ENCODE measurements at places on chromosomes 2 and 18.

- no peak for DNase-seq
These were observed 86.9 kb downstream of the KCTD1 start for GRCh38 chr18:26461405-26461804.

- DNase-seq, result no peak
These were observed 109.5 kb downstream of the SP3 start for GRCh38 chr2:173855661-173856060.

- no peak for DNase-seq
These were observed 2.2 kb downstream of the EMILIN1 start for GRCh38 chr2:27080603-27080936.

GRCh38 chr18:77737405-77737804, 487.8 kb downstream of the GALR1 start:
- peak; percentile 2 for DNase-seq

- DNase-seq, result peak; percentile 52
These were observed 229.1 kb upstream of the SLC14A2 start for GRCh38 chr18:45386041-45386655.

- DNase-seq, result no peak
These were observed 448.3 kb downstream of the CDH2 start for GRCh38 chr18:27728659-27729058.

DNA sequence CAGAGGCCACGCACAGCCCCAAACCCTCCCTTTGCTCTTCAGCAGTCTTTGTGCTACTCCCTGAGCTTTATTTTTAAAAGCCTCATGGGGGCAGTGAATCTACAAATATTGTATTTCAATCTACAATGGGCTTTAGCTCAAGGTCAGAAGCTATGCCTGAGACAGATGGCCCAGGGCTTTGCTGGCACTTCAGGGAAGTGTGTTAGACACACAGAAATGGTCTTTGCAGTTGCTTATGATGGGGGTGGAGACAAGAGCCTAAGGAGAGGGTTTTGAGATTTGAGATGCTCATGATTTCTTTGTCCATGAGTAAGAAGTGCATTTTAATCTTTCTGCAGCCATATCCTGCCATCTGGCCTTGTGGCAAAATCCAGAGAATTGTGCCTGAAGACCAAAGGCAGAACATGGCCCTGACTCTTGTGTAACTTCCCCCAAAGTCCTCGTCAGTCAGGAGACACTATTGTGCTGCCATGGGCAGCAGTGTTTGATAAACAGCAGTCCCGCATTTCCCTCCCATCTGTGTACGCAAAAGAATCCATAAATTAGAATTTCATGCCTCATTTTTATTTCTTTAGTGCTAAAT, 92.6 kb downstream of the VAPA start:
- no peak for DNase-seq

DNA sequence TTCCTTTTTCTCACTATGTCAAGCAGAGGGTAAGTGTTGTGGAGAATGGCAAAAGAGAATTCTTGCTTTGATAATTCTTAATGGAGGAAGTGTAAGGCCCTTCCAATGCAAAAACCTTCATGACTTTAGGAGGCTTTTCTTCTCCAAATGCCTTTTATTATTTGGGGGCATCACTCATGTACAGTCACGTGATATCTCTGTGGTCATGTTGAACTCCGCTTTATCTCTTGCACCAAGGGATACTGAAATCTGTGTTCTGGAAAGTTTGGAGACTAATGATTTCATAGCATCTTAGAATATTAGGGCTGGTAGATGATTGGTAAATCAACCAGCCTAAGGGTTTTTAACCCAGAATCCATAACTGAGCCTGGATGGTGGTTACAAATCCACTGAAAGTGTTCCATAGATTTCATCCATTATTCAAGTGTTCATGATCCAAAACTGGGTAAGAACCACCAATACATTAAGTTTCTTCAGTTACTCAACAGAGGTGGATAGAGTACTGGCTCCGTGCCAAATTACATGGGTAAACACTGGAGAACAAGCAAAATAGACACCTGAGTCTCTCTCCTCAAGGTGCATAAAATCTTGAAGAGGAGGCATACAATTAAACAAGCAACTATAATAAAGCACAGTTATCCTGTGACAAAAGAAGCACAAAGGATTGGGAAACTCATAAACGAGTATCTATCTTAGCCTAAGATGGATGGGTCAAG, 169.6 kb upstream of the EPHA4 start:
- DNase-seq, result no peak

- peak; percentile 7 for DNase-seq
These were observed 209.4 kb upstream of the TRIB2 start for GRCh38 chr2:12507295-12507694.

DNA sequence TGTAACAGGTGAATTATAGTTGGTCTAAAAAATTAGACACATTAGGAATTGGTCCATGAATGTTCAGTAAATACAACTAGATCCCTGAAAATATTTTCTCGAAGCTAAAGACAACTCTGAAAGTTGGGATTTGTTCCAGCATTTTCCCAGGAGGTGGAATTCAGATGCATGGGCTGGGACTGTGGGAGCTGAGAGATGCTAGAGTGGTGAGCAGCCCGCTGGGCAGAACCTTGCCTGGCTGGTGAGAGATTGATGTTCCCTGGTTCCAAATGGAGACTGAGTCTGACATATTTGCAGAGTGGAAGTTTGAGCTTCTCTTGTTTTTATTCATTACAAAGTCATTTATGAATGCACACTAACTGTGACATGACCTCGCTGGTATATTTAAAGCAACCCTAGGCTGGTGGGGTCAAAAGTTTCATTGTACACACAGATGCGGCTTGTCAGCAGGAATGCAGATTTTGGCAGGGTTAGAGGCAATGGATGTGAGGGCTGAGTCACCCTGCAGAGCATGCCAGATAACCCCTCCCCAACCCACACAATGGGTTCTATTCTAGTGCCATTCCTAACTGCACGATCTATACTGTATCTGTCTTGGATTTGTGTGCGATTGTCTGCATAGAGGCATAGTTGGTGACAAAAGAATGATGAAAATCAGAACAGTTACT, 23.5 kb upstream of the TMEM178A start:
- no peak for DNase-seq

GRCh38 chr2:168375195-168375798, 80.8 kb upstream of the CERS6 start:
- DNase-seq, result no peak

GRCh38 chr2:129347486-129348217, 631.8 kb upstream of the RAB6C start:
- no peak for DNase-seq

DNA sequence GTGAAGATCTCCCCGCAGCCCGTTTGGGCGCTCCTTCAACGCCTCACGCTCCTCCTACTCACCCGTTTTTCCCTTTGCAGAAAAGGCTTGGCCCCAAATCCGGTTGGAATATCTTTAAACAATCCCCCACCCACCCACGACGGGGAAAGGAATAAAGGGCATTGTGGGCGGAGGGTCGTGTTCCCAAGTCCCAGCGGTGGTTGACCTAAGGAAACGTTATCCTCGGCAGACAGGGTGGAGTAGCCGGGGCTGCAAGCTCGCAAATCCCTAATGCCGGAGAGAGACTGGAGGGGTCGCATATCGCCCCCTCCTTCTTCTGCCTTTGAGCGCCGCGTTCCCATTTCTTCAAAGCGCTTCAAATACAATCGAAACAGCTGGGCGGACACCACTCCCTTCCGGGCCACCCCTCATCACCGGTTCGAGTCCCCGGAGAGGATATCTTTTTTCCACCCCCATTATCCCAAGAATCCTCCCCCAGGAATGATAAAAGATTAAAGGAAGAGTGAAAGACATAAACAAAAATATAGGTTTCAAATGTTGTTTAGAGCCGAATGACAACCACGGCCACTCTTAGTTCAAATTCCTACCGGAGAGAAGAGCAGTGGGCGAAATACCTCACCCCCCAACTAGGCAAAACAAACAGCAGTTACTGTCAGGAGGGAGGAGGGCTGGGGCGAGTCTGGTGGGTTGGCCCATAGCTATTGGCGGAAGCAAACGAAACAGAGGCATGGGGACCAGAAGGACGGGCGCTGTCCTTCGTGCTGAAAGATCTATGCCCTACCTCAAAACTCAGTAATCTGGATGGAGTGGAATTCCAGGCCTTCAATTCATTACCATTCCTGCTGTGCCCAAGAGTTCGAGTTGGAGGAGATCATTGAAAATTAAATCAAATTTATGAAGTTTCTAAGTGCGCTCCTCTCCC, 2.8 kb upstream of the GAD1 start:
- DNase-seq, result no peak

DNA sequence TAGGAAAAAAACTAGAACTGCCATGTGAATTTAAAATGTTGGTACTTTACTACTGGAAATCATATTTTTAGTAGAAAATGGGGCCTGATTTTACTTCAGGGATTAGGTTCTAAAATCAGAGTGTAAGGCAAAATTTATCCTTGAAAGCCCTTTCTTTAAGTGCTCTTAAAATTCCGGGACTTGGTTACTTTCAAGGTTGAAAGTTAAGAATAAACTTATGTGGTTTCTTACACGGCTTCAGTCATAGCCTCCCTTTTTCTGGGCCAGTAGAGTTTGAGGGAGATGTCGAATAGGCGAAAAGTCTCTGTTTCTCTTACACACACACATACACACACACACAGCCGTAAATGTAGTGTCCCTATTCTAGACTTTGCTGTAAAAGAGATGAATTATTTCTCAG, 13.1 kb downstream of the KCNE4 start:
- DNase-seq, result no peak

- no peak for DNase-seq
These were observed 242.4 kb downstream of the KLHL29 start for GRCh38 chr2:23627236-23628009.

DNA sequence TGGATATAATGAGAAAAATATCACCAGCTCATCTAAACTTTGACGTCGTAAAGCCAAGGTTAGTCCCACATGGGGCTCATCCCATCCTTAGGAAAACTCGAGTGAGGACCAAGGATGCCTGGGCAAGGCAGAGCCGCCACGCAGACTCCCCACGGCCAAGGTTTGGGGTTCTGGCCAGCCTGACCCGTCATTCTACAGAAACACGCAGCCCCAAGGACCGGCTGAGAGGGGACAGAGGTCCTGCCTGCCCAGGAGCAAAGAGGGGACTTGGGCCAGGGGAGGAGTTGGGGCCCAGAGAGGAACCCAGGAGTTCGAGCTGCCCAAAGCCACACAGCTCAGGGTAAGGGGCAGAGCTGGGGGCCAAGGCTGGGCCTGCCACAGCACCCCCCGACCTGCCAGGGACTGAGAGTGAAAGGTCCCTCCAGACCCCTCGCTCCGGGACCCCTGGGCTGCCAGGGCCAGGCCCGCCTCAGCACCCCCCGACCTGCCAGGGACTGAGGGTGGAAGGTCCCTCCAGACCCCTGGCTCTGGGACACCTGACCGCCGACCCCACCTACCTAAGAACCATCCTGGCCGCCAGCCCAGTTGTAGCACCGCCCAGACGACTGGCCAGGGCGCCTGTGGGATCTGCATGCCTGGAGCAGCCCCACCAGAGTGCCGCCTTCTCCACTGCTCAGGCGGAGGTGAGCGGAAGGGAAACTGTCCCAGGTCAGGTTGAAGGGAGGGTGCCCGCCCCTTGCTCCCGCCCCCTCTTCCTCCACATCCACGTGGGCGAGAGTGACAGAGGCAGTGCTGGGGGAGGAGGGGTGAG, at the start of gene PDCD1:
Gene PDCD1 (minus strand): TSS at position 689 of the 811 bp plus-strand sequence. CDS start 56 bp downstream, at position 633.
- DNase-seq, result no peak

DNA sequence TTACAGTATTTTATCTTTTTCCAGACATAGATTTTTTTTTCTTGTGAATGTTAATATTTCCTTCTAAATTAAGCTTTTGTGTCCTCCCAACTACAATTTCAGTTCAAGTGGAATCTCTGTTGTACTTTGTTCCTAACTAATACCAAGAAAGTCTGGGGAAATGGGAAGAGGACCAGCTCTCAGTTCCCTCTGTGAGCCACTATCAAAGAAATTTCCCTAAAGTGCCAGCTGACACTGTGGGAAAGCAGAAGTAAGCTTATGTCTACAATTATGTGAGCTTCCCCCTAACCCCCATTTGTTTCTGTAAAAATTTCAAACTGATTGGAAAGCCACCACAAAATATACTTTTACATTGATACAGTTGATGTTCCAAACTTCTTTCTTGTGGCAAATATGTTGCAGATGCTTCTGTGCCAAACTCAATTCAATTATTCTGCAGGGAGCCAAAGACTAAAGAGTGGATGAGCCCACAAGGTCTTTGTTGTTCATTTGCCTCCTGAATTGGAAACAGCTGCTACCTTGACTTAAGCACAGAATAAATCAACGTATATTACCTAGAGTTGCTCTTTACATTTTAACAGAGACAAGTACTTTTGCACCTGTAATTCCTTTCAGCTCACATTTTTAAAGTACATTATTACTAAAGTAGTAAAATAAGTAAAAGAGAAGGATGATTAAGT, 306.6 kb downstream of the PTH2R start:
- no peak for DNase-seq

DNA sequence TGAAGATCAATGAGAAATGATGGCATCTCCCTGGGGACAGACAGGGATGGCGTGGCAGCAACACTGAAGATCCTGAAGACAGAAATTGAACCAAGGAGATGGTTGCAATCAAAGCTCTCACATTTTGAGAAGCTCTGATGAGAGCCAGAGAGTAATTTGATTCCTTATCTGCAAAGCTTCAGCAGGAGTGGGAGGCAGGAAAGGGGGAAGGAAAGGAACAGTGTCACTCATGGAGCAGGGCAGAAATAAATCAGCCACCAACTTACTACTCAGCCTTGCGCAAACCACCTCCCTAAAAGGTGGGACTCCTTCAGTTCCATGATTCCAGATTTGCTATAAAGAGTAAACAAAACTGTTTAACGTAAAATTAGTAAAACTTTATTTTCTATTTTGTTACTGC, 119.2 kb downstream of the CACNB4 start:
- DNase-seq, result no peak

DNA sequence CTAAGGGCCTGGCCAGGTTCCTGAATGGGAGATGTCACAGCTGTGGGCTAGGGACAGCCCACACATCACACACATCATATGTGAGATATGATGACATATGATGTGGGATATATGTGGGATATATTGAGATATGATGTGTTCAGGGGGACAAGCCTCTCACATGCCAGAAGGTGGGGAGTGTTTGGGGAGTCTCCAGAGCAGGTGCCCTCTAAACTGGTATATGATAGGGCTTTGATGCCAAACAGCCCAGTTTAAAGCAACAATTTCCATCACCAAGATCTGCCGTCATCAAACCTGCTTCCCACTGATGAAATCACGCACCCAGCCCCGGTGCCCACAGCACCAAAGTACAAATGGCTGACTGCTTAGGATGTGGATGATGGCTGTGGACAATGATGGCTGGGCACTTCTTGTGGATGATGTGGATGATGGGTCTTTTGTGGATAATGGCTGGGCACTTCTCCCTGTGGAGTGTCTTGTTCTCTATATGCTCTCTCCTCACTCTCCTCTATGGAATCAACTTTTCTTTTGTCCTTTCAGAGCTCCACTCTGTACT, 50.9 kb downstream of the FBLN7 start:
- DNase-seq, result no peak
